ENCODE measurements at places on chromosomes 11 and 22. TPM values are rescaled to one million over a fixed set of nuclear protein-coding genes. Genes with fewer than 3 reads are reported as not detected.

GGTLC2 gene
- not detected for total RNA-seq

ROBO4 gene
- total RNA-seq: under 0.01 TPM

OR5B21 gene
- not detected for total RNA-seq

IRAG1 gene
- 0.26 TPM for total RNA-seq

UBQLN3 gene
- 0.13 TPM for total RNA-seq

TMPRSS6 gene
- total RNA-seq: not detected

MMP3 gene
- total RNA-seq: 0.26 TPM

CHRM1 gene
- not detected for total RNA-seq

Measured in bronchial epithelial cell (primary cell).